ENCODE measurements at places on chromosomes 3 and 15.

DNA sequence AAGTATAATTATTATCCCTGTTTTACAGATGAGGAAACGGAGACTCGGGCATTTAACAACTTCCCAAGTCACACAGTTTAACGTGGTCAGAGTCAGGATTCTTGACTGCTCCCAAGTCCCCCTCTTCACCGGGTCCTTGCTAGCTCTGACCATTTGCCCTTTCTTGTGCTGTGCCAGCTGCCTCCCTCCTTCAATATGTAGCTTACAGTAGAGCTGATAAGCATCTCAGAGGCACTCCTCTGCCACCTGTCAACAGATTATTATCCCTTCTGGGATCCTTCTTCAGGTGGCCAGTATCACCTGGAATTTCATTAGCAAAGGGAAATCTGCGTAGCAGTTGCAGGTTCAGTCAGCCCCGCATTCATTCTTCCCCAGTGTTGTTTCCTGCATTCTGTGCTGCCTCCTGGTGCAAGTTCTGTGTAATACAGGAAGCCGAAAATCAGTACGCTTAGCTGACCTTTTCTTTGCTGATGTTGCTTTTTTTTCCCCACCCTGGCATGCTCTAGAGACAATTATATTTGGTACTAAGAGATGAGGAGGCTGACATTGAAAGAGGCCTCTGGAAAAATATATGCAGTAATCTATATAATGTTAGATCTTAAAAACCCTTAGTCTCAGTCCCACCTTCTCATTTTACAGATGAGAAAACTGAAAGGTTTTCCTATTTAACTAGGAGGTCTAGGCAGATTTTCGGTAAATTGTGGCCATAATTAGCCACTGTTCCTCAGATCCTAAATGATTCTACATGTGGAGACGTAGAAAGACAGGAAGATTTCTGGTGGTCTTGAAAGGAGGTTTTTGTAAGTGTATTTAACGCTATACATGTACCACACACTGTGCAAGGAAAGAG is 24.8 kb downstream of the TMOD2 start:
- peak; percentile 54 for DNase-seq

GRCh38 chr3:106740116-106740515 is 637.1 kb upstream of the CCDC54 start:
- peak; percentile 19 for DNase-seq

DNA sequence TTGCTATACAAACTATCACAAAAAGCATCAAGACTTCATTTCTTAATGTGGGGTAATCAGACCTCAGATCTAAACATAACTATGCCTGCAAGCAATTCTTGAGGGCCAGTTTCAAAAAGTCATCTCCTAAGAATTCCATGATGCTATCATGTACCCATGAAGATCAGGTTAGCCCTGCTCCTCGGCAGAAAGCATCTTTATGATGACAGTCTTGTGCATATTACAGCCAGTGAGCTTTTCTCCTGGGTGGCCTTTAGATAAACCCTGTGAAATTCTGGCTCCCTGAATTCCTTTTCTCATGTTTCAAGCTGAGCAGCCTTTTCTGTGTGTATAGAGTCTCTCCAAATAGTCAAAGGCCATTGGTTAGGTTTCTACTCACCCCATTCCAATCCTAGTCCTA is 201.9 kb upstream of the MCTP2 start:
- no peak for DNase-seq

GRCh38 chr15:59251001-59251845 is 44.6 kb downstream of the LDHAL6B start:
- DNase-seq: no peak

DNA sequence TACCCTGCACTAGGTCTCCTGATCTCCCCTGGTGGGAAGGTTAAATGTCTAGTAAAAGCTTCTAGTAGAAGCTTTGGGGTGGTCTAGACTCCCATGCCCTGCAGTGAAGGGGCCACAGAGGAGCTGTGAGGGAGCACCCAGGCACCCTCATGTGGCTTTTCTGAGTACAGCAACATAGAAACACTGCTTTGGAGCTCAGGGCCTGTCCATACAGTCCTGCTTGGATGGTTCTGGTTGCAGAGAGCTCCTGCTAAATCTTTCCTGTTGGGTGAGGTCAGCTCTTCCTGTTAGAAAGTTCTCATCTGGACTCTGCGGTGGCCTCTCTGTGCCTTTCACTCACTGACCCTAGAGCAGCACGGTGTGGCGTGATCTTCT is 47.8 kb downstream of the GPD1L start:
- peak; percentile 36 for DNase-seq

DNA sequence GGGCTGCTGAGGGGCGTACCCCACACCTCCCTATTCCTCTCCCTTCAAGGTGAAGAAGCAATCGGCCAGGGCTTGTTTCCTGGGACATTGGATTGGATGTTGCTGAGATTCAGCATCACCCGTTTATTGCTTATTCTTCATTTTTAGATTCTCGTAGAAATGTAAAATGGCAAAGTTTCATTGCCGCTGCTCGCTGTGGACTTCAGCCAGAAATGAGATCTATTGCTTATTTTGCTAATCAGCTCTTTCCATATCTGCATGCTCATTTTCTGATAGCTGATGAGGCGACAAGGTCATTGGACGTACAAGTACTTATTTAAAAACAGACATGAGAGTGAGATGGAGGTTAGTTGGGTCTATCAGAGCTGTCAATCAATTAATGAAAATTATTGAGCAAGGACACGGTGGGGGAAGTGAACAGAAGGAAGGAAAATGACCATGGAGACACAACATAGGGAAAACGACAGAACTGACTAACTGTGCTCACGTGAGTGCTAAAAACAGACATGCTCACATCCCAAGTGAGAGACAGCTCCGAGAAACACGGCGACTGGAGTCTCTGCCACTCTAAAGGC is 471.2 kb downstream of the NR2F2 start:
- DNase-seq: no peak

- no peak for DNase-seq
These were observed 1.4 kb downstream of the WNT7A start for GRCh38 chr3:13878281-13879101.

DNA sequence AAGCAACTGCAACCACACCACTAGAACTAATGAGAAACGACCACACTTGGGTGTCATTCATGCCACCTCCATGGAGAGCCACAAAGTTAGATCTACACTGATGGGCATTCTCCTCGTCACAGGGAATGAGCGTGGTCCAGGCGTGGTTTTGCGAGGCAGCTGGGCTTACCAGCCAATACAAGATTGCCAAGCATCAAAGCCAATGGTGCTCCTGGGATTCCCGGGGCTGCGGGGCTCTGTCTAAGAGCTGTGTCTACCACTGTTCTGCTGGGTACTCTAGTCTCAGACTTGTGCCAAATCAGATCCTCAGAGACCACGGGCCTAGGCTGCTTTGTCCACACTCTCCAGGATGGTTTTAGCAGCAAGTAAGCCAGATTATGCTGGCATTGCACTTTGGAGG is 43.8 kb downstream of the RAB6B start:
- DNase-seq: no peak

GRCh38 chr15:33654860-33655259 is 313.4 kb upstream of the CHRM5 start:
- DNase-seq: no peak

DNA sequence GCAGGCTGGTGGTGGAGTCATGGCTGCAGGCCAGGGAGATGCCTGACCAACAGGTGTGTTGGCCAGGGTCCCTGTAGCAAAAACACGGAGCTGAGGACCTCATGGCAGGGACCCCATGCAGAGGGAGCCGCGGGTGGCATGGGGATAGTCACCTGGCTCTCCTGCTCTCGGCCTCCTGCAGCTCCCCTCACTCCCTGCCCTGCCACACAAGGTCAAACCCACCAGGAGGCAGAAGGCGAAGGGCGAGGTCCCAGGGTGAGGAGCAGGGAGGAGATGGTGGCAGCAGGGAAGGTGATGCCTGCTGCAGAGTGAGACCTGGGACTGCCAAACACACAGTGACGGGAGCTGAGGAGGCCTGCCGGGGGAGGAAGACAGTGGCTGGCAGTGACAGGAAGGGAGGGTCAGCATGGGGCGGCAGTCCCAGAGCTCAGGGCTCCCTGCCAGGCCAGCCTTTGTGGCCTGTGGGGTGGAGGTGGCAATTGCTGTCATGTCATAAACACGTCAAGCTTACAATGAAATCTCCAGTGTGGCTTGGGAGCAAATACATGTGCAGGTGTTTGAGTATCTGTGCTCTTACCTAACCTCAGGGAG is 144.3 kb downstream of the TJP1 start:
- DNase-seq: no peak

DNA sequence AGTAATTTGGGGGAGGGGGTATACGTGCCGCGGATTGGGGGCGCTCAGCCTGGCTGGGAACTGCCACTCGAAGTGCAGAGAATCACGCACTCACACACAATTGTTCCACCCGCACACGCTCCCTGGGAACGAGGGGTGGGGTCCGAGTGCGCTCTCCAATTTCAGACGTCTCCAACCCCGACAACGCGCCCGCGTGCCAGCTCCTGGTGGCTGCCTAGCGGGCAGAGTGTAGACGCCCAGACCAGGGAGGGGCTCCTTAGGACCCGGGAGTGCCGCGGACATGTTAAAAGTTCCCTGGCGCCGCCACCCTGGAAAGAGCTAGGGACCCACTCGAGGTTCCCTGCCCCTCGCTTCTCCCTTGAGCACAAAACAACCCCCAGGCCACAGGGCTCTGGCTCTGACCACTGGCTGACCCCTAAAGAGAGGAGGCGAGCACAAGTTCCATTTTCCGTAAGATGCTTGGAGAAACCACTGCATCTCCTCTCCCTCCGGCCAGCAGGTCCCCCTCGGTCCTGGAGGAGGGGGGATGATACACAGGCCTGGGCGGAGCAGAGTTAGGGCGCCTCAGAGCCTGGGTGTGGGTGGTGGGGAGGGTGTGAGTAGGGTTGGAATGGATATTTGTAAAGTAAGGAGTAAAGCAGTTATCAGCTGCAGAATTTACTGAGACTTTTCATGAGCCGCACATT is 894 bp upstream of the ANKRD63 start:
- no peak for DNase-seq

DNA sequence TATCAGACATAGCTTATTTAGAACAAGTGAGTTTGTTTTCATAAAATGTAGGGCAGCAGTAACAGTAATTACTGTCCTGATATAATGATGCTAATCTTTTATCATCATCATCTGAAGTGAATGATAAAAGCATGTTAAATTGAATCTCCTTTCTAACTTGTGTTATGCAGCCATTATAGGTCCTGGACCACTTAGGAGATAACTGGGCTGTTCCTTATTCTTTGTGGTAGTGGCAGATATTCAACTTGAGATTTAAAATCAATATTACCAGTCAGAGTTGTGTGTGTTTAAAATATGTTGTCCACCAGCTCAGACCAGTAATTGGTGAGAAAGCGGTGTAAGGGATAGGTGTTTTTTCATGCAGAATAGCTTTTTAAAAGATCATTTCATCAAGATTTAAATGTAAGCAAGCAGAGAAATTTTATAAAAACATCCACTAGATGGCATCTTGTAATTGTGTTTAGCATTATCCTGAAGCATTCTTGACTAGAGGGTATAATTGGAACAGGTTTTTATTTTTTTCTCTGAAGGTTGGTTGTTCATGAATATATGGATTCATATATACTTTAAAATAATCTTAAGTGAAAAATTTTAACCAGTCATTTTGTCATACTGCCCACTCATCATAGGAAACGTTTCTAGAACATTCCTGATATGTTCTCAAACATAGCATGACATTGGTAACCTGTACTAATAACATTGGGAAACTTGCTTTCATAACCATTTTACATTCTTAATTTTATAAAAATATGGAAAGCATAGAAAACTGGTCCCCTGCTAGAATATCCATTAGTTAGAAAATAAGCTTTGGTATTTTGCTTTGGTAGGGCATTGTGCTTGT is 153.9 kb downstream of the BBX start:
- peak; percentile 47 for DNase-seq

DNA sequence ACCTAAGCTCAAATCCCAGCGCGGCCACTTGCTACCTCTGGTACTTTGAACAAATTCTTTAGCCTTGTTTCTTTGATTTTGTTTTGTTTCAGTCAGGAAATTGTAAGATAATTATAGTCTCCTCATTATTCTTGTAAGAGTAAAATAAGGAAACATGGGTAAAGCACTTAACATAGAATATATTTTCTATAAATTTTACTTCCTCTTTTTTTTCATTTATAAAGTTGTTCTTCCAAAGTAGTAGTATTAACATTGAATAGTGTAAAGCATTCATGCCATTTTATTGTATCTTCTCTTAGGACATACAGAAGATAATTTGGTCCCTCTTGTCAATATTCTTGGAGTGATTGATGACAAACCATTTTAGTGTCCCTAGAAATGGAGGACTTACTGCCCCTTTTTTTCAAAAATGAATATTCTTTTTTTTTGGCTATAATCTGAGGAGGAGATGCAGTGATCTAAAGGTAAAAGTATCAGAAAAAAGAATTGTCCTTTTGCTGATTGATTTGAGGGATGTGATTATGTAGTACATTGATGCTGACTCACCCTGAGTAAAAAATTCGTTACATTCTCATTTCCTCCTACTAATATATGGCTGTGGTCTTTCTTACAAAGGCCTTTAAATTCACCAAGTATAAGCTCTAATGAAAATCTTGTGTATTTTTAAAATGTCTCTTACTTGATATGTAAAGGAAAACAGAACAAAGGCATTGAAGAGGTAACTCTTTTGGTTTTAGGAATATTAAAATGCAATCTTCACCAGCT is 51.0 kb downstream of the ALCAM start:
- no peak for DNase-seq

- no peak for DNase-seq
These were observed 11.7 kb upstream of the LACTB start for GRCh38 chr15:63109920-63110319.

GRCh38 chr3:136277115-136277514 is 27.0 kb downstream of the PCCB start:
- no peak for DNase-seq

GRCh38 chr15:58476525-58477162 is 44.9 kb downstream of the LIPC start:
- no peak for DNase-seq

DNA sequence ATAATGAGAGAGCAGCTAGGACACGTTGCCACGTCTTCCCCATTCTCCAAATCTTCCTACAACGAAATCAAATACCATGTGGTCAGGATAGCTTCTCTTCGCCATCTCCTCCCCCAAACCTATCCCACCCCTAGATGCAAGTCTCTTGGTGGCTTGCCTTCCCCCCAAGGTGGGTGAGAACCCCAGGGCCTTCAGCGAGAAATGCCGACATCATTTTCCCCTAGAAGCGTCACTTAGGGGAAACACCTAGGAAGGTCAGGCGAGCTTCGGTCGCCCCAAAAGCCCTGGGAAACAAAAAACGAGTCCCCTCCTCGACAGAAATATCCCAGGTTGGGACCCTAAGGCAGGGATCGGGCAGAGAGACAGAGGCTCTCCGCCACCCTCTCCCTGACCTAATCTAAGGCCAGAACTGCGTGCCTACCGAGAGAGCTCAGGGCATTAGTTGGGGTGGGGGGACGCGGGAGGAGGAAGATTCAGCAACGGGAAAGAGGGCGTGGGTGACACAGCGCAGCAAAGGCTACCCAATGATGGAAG is 502 bp downstream of the DPH3 start:
- no peak for DNase-seq

GRCh38 chr3:159664006-159664405 is 324.6 kb upstream of the IL12A start:
- no peak for DNase-seq

DNA sequence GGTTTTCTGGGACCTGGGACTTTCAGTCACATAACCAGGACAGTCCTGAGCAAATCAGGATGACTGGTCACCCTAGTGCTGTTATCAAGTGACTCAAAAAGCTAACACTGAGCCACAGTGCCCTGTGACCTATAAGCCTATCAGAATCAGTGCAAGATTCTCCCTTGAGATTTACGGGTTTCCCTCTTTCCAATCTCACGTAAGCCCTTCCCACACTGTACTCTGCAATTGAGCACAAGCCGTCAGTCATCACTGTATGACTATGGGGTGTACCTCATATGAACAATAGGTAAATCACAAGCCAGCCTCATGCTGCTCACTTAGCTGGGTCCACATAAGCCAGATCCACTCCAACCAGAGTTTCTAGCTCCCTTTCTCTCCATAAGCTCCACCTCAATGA is 21.0 kb upstream of the CLDN18 start:
- DNase-seq: no peak
